ENCODE measurements at places on chromosomes 1 and 21.

DNA sequence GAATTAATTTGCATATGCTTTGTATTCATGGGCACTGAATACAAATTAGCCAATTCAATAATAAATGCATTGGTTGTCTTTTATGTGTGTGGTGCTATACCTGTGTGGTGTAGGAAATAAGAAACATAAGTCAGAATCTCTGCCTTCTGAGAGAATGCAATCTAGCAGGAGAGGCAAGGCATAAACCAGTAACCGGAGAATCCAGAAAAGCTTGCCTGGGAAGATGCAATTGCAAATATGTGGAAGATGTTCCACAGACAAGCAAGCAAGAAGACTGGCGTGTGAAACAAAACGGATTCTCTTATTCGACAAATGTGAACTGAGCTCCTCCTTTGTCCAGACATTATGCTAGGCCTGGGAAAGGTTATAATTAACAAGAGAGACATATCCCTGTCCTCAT is 134.3 kb downstream of the NR5A2 start:
- H3K27me3 ChIP-seq: no peaks in the 10 kb centered on the region
- no peaks in the 10 kb centered on the region for H3K36me3 ChIP-seq
- DNase-seq: no peak
- H3K4me1 ChIP-seq: no peaks in the 10 kb centered on the region
- no peak overlapping the region for H3K27ac ChIP-seq

DNA sequence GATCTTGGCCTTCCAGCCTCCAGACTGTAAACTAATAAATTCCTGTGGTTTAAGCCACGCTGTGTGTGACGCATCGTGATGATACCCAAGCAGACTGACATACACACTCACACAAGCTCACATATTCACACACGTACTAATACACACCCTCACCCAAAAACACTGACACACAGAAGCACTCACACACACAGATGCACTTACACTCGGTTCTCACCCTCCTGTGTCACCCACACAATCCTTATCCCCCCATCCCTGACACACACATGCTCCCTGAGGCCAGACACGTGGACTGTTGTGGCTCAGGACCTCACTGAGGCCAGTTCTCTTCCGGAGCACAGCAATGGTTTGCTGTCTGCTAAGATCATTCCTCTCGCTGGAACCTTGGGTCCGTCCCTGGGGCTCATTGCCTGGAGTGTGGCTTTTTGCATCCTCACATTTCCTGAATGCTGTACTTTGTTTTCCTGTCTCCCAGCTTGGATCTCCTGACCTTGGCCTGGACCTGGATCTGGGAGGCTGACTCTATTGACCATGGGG is 76.9 kb upstream of the LYST start:
- no peak for DNase-seq
- no peaks in the 10 kb centered on the region for H3K36me3 ChIP-seq
- H3K27ac ChIP-seq: no peak overlapping the region

- H3K4me3 ChIP-seq: no peak overlapping the region
- H3K4me1 ChIP-seq: peaks cover 13% of the 10 kb centered on the region
- H3K27ac ChIP-seq: no peak overlapping the region
- no peaks in the 10 kb centered on the region for H3K27me3 ChIP-seq
- peaks cover 22% of the 10 kb centered on the region for H3K36me3 ChIP-seq
- no peak for DNase-seq
Measured at GRCh38 chr1:3457910-3458883, 3.7 kb downstream of the ARHGEF16 start.

DNA sequence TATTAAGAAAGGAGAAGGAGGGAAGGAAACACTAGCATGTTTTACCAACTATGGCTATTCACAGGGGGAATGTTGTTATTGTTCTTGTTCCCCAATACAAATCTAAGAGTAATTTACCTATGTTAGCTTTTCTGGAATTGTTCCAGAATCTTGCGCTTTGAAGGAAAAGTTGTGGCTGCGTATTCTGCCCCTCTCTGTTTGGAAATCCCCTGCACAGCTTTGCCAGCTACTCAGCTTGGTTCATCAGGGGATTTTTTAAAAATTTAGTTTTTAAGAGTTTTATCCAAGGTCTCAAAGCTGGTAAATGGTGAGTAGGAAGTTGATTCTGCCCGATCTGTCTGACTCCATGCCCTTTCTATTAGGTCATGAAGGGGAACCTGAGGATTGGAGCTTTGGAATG is 9.5 kb upstream of the IRF6 start:
- H3K27ac ChIP-seq: no peak overlapping the region
- DNase-seq: no peak
- H3K27me3 ChIP-seq: peaks cover 19% of the 10 kb centered on the region

GRCh38 chr1:41751804-41752513 is 166.8 kb downstream of the HIVEP3 start:
- no peaks in the 10 kb centered on the region for H3K27me3 ChIP-seq
- no peak overlapping the region for H3K4me3 ChIP-seq
- H3K4me1 ChIP-seq: no peaks in the 10 kb centered on the region
- H3K36me3 ChIP-seq: no peaks in the 10 kb centered on the region

- no peak overlapping the region for H3K4me3 ChIP-seq
- no peaks in the 10 kb centered on the region for H3K27me3 ChIP-seq
- no peak overlapping the region for H3K27ac ChIP-seq
- no peaks in the 10 kb centered on the region for H3K36me3 ChIP-seq
- no peaks in the 10 kb centered on the region for H3K4me1 ChIP-seq
- no peak for DNase-seq
Measured at GRCh38 chr1:178010674-178011464, 41.0 kb upstream of the SEC16B start.

DNA sequence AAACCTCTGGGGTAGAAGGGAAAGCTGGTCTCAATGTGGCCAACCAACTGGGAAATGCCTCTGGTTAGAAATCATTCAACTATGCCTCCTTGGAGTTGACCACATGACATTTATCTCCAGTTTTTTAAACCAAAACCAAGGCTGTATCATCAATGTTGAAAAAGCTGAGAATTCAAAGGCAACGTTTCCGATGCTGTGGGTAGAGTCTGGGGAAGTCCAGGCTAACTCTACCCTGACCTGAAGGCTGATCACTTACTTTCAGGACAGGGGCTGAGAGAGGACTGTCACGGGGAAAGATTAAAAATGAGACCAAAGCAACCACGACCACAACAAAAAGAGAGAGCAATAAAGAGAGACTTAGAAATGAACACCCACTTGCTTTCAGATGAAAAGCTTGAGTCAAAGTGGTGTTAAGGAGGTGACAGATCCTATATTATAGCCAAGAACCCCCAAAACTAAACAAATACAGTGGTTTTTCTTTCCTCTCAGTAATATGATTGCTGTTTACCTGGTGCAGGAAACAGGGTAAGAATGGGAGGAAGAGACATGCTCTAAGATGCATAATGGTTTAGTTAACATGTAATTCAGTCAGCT is 90.8 kb upstream of the TNFSF4 start:
- no peak for DNase-seq
- no peaks in the 10 kb centered on the region for H3K27me3 ChIP-seq
- H3K4me3 ChIP-seq: no peak overlapping the region
- no peaks in the 10 kb centered on the region for H3K36me3 ChIP-seq
- peaks cover 9% of the 10 kb centered on the region for H3K4me1 ChIP-seq

DNA sequence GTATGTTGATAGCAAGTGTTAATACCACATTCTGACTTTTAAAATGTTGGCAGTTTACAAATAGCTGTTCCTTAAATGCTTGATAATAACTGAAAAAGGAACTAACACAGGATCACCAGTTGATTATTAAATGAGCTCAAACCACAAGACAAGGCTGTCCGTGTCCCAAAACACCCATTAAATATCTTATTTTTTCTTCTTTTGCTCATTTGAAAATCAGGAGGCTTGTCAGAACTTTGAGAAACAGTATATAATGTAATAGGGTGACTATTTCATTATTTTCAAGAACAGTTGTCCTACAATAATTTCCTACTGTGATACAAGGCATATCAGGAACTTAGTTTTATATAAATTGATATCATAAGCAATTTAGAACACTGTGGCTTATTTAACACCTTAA is 2.7 kb downstream of the CDKN2C start:
- no peaks in the 10 kb centered on the region for H3K4me1 ChIP-seq
- H3K36me3 ChIP-seq: no peaks in the 10 kb centered on the region
- peaks cover 93% of the 10 kb centered on the region for H3K27me3 ChIP-seq

GRCh38 chr1:212608959-212609700 is 569 bp downstream of the ATF3 start:
- H3K4me1 ChIP-seq: peaks cover 24% of the 10 kb centered on the region
- peak; percentile 90 for DNase-seq
- H3K4me3 ChIP-seq: peak overlapping the region; percentile 96
- H3K27ac ChIP-seq: peak overlapping the region; percentile 87
- peaks cover 14% of the 10 kb centered on the region for H3K36me3 ChIP-seq

- H3K27ac ChIP-seq: no peak overlapping the region
- no peak overlapping the region for H3K4me3 ChIP-seq
- no peaks in the 10 kb centered on the region for H3K27me3 ChIP-seq
- no peaks in the 10 kb centered on the region for H3K4me1 ChIP-seq
- DNase-seq: peak; percentile 90
- no peaks in the 10 kb centered on the region for H3K36me3 ChIP-seq
Measured at GRCh38 chr1:230047114-230047865, 19.7 kb upstream of the GALNT2 start.

GRCh38 chr21:26962621-26963181 is 4.2 kb downstream of the ADAMTS5 start:
- H3K4me1 ChIP-seq: no peaks in the 10 kb centered on the region
- H3K36me3 ChIP-seq: no peaks in the 10 kb centered on the region
- no peak for DNase-seq
- no peak overlapping the region for H3K27ac ChIP-seq

DNA sequence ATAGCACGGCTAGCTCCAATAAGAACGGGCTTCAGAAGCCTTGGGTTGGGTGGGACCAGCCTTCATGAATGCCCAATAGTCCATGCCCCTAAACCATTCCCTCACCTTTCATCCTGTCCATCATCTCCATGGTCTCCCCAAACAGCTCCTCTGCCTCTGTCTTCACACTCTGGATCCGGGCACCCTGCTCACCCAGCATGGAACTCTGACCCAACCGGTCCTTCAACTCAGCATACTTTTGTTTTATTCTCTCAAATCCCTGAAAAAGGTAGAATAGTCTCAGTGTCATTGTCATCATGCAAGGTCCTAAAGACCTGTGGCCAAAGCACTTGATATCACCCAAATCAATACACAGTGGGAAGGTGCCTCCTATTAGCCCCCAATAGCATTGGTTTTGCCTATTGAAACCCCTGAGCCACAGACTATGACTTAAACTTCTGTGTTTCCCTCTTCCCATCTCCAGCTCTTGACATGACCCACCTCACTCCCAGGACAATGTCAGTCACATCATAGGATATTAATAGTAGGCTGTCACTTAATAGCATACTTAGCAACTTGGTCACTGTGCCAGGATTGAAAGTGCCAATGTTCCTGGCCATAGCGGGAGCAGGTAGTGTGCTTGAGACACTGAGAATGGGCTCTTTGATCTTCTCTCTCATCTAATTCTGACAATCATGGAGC is 33.0 kb downstream of the CAMK1G start:
- H3K4me3 ChIP-seq: no peak overlapping the region
- DNase-seq: no peak
- no peaks in the 10 kb centered on the region for H3K36me3 ChIP-seq
- H3K4me1 ChIP-seq: no peaks in the 10 kb centered on the region
- H3K27ac ChIP-seq: no peak overlapping the region

DNA sequence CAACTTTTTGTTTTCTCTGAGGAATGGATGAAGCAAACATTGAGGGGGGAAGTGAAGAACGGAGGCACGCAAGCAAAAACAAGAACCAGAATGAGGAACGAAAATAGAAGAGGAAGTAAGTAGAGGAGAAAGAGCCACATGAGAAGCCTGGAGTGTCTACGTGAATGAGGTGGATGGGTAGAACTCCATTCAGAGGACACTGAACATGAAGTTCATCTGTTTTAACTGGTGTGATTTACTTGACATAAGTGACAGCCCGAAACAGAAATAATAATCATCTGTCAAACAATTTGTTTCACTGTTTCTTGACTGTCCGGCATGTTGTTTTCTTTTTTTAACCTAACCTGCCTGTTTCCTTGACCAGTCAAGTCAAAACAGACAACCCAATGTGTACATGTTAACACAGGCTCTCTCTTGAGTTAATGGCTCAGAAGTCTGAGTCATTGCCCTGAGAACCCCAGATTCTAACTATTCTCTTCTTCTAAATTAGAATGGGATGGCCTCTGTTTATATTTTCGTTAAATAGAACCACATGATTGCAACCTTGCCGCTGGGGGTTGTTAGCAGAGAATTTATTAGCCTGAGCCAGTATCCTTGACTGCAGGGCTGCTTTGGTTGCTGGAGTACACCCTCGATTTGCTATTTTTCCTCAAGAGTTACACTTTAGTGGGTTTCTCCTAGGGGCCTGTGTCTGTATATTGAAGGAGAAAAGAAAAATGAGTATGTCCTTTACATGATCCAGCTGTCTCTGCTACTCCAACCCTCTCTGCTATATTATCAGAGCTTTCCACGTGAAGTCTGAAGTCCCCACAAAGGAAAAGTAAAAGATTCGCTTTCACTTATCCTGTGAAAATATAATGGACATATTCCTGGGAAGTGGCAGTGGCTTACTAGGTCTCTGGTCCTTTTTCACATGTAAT is 151.7 kb downstream of the ZC3H11B start:
- no peaks in the 10 kb centered on the region for H3K36me3 ChIP-seq
- no peaks in the 10 kb centered on the region for H3K27me3 ChIP-seq
- no peaks in the 10 kb centered on the region for H3K4me1 ChIP-seq
- no peak for DNase-seq
